ENCODE measurements at places on chromosomes 2 and 18.

- no peak for DNase-seq
Observed at GRCh38 chr2:16653799-16654198, 11.8 kb downstream of the CYRIA start.

- DNase-seq, result no peak
Observed at GRCh38 chr18:45340884-45341283, 274.4 kb upstream of the SLC14A2 start.

DNA sequence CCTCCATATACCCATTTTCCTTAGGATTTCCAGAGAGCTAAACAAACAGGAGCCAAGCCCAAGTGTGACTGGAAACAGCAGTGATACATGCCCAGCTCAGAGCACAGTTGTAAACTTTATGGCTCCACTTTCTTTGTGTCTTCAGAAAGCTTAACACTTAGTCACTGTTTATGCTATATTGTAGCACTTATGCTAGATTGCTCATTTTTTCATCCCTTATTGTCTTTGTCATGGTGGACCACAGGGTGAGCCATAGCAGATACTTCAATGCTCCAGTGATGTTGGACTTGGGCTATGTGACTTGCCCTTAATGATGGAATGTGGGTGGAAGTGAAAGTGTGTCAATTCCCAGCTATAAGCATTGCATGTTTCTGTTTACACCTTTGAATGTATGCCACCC lies 401.6 kb downstream of the METTL4 start:
- DNase-seq, result no peak

DNA sequence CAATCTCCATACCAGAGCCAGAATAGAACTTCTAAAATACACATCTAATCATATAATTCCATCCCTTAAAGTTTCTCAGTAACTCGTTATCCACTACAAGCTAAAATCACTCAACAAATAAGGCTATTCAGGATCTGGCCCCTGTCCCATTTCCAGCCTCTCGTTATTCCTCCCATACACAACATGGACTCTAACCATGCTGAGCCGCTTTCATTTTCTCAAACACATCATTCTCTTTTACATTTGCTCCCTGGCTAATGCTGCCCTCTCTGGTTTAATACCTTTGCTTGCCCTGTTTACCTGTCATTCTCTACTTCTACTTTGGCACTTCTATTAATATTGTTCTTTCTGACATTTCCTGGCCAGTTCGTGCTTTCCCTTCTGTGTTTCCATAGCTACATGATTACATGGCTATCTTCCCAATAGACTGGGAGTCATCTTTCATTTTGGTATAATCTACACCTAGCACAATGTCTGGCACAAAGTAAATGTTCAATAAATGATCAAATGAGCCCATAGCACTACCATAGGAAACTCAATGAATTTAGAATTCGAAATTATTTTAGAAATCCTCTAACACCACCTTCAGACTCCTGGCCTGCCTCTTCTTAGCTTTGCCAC lies 163.6 kb upstream of the VRK2 start:
- no peak for DNase-seq

DNA sequence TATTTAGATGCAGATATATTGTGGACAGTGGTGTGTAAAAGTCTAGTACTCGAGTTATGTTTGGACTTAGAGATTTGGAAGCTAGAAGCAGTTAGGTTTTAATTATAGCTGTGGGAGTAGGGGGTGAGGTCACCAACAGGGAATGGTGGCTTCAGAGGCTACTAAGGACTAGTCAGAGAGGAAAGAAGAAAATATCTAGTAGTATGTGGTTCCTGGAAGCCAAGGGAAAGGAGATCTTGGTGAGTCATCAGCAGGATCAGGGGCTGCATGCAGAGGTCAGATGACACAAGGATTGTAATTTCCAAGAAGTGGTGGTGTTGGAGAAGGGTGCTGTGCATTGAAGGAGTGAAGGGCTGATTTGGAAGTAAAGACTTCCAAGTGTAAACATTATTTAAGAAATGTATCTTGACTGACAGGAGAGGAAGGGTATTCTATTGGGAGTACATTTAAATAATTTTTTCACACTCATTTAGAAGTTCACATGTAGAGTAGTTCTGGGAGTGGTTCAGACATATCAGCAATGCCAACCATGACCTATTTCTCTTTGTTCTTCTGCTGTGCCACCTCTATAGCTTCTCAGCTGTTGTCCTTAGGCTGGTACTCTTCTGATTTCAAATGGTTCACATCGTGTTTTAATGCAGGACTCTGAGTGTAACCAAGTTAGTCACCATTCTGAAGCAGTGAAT lies 59.1 kb downstream of the ACSL3 start:
- no peak for DNase-seq

- no peak for DNase-seq
Observed at GRCh38 chr2:2846332-2847208, 515.5 kb upstream of the MYT1L start.

DNA sequence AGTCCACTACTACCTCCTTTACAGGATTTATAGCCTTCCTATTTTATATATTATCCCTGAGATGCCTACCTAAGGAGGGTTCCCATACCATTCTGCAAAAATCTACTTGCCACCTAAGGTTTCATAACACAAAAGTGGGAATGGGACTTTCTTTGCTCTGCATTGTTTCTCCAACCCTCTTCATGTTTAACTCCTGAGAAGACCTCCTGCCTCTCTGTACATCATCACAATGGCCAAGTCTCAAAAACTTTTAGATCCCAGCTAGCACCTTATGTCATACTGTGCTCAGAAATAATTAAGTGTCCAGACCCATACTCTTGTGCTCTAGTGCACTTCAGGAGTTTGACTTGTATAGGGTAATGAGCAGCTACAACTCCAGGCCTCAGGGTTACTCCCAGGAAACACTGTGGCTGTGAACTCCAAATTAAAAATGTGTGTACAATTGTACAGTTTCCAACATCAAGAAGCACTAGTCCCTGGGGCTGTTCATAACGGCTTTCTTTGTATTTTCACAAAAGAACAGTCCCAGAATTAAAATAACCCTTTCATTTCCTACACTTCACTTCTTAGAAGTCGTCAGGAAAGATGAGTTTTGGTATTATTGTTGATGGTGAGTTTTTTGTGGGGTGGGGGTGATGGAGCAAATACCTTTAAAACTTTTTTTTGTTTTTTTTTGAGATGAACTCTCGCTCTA lies 39.4 kb downstream of the METAP1D start:
- DNase-seq, result no peak

DNA sequence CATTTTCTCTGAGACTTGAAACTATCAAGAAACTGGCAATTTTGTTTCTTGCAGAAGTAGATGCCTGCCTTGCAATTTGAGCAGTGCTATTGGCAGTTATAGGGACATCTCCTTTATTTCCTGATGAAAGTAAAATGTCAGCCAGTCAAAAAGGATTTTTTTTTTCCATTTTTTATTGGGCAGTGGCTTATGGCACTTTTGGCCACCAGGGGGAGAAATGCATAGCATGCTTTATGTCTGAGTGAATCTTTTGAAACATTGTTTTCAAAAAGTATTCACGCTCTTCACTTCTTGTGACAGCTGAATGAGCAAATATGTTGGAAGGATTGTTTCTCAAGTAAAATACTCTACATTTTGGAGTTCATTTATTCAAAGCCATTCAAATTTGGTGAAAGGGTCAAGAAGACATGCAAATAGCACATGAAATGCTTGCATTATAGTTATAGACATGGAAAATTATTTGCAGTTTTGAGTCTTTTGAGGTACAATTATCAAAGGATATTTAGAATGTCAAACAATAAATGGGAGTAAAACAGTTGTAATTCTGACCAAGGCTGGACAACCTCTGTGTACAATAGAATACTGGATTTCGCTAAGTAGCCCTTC lies 491.0 kb downstream of the CDH2 start:
- DNase-seq, result no peak

- no peak for DNase-seq
Observed at GRCh38 chr2:127004893-127005600, 101.9 kb downstream of the BIN1 start.

- no peak for DNase-seq
Observed at GRCh38 chr2:10234409-10235094, 68.2 kb upstream of the HPCAL1 start.

DNA sequence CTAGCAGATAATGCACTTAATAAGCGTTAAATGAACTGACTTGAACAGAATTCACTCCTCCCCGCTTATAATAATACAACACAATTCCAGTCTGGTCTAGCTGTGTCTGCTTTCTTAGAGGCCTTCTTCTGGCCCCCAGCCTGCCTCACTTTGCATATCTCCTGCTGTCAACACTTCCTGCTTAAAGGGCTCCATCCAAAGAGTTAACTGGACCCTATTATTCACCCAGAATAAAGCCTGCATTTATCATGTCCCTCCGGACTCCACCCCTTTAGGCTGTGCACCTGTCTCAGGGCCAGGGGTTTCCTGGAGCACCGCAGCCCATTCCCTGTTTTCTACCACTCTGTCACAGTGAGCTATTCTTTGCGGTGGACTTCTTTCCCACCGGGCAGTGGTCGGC lies 292.8 kb upstream of the FBXO11 start:
- DNase-seq, result no peak

GRCh38 chr2:109126501-109126860 lies 2.5 kb upstream of the SH3RF3 start:
- DNase-seq, result no peak

DNA sequence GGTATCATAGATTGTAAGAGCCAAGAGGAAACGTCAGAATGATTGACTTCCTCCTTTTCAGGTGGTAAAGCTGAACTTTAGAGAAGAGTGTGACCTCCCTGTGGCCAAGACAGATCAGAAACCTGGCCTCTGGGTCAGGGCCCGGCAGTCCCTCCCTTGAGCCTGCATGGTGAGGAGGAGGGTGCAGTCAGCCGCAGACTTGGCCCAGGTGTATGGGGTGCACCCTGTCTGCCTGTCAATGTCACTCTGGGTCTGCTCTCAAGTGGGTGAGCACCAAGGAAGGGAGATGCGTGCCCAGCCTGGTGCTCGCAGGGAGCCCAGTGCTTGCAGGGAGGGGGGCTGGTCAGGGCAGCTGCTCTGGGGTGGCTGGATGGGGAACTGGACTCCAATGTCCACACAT lies 134.4 kb upstream of the SNTG2 start:
- no peak for DNase-seq

DNA sequence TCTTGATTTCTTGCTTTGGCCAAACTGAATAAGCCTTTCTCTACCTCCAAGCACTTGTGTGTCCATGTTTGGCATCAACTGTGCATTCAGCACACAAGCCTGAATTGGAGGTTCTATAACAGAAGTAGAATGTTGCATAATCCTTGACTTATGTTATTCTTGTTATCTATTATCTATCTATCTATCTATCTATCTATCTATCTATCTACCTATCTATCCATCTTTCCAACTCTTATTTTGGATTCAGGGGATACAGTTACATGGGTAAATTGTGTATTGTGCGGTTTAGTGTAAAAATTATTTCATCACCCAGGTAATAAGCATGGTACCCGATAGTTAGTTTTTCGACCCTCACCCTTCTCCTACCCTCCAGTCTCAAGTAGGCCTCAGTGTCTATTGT lies 319.6 kb downstream of the PTH2R start:
- no peak for DNase-seq

GRCh38 chr2:128638341-128639119 lies 319.9 kb upstream of the HS6ST1 start:
- no peak for DNase-seq

DNA sequence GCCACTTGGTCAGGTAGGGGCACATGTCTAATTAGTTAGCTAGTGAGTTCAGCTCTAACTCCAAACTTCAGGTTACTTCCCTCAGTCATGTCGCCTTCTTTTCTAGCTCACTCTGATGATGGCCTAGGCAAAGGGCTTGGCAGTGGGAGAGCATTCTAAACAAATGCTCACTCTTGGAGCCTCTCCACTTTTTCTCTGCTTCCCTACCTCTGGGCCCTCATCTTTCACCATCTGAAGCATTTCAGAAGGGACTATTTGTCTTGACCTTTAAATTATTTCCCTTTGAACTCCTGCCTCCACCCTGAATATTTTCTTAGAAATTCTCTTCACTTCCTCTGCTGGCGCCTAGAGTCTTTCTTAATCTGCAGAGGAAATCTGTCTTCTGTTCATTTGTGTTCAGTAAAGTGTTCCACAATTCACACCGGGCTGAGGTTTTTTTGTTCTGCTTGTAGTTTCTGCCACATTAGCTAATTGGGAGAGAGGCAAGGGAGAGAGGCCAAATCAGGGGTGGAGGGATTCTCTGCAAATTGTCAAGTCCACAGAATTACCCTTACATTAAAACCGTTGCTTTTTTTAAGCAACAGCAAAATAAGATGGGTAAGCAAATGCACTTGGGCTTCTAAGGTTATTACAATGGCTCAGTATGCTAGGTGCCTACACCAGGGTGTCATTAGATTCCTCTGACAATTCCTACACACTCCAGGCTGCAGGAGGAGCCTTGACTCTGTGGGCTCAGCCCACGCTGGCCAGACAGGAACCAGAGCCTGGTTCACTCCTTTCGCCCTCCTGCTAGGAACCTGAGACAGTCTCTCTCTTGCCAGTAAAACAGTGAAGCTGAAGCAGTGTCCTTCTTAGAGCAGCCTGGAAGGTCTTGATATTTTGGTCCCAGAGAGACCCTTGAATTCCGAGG lies 5.5 kb downstream of the MSGN1 start:
- DNase-seq, result no peak

GRCh38 chr2:168514692-168515091 lies 58.6 kb downstream of the CERS6 start:
- DNase-seq, result no peak

- DNase-seq, result no peak
Observed at GRCh38 chr18:23093772-23094171, 41.5 kb upstream of the CABLES1 start.

GRCh38 chr2:239445771-239446524 lies 45.1 kb upstream of the HDAC4 start:
- DNase-seq, result no peak

DNA sequence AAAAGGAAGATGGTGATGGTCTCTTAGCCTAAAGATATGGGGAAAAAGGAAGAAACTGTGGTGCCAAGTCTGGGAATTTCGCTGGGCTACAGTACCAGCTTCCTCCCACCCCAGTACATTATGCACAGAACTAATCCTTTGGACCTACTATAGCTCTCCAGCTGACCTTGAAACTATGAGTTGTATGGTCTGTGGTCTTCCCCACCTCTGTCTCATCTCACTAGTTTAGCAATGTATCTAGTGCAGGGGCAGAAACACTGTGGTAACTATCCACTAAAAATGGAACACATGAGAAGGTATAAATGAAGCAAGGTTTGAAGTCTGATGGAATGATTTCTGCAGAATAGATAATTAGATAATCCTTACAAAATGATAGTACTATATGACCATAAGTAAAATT lies 190.4 kb upstream of the CCDC150 start:
- no peak for DNase-seq

- DNase-seq, result no peak
Observed at GRCh38 chr18:12645751-12646203, 12.1 kb downstream of the SPIRE1 start.

GRCh38 chr2:197986977-197987376 lies 182.6 kb downstream of the PLCL1 start:
- no peak for DNase-seq

All from stimulated activated CD8-positive, alpha-beta memory T cell treated with anti-CD3 and anti-CD28 coated beads, Interleukin-2, amount 100 ng/mL, for 1 hour (primary cell).